ENCODE measurements at places on chromosomes 4 and X.

GRCh38 chr4:85028910-85029309 lies 62.4 kb upstream of the WDFY3 start:
- DNase-seq = peak; percentile 2

DNA sequence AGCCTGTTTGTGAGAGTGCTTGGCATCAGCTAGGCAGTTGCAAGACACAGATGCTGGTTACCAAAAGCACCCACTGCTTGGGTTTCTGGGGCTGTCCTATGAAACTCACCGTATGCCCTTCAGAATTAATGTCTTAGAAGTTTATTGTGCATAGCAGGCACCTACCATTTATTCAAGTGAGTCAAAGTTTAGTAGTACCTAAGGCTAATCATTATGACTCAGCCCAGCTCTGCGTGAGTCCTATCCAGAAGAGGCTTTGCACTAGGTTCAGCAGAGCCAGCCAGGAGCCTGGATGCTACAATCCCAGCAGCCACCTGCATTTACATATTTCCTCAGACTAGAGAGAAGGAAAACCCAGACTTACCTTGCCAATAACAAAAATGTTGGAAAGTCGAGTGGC lies 4.2 kb downstream of the RPS4X start:
- DNase-seq = peak; percentile 61

GRCh38 chr4:88734403-88734949 lies 36.8 kb upstream of the NAP1L5 start:
- no peak for DNase-seq

DNA sequence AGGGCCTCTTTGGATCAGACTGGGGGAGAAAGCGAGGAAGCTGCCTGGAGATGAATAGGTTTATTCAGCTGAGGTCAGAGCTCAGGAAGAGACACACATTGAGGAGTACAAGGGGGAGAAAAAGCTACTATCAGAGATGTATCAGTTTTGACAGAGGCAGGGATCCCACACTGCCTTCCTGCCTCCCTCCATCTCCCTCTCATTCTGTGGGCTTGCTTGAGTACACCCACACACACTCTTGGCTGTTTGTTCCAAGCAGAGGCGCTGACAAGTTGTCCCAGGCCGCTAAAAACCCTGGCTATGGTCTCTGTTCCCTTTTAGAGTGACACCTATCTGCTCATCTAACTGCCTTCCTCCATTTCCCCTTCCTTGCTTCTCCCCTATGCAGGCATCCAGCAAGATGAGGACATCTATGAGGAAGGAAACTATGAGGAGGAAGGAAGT lies 5.2 kb downstream of the TSPYL2 start:
- no peak for DNase-seq

DNA sequence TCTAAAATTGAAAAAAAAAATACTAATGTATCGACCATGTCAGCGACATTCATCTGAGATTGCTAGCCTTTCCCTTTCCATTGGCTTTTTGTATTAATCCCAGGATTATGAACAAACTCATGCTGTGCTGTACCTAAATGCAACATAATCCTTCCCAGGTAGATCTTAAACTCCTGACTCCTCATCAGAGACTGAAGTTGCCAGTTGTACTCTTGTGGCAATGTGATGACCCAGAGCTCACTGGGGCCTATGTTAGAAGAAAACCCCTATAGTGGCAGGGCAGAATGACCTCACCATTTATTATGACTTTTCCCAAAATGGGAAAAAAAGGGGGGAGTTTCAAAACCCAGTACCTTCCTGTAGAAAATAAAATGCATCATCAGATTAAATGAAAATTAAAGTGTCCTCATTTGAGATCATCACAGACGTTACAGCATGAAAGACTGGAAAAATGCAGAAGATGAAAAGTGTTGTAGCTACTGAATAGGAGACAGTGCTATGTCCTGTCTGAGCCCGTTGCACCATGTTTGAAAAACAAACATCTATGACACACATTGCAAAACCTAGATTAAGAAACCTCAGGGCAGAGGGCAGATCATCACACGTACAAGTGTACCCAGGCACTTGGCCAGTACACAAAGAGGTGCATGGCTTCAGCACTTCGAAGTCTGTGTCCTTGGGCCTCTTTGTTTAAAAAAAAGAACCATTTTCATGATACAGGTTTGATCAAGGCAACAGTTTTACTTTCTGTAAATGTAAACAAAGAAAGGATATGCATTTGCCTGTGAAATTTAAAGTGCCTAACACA lies 6.8 kb upstream of the ACSL4 start:
- DNase-seq = no peak

DNA sequence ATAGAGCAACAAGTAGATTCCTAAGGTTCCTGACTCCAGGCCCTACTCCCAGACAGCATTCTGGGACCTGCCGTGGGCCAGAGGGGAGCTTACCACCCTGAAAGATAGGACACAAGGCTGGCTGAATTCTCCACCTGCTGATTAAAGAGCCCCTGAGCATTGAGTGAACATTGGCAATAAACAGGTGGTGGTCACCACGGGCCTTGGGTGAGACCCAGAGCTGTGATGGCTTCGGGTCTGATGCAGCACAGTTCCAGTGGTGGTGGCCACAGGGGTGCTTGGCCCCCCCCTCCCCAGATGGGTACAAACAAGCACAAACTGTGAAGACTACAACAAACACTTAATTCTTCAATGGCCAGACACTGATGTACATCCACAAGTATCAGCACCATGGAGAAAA lies 444.6 kb downstream of the GASK1B start:
- no peak for DNase-seq

- no peak for DNase-seq
Observed at GRCh38 chr4:109890076-109890475, 22.6 kb upstream of the EGF start.

- peak; percentile 98 for DNase-seq
Observed at GRCh38 chr4:24266951-24267722, 317.2 kb downstream of the DHX15 start.

DNA sequence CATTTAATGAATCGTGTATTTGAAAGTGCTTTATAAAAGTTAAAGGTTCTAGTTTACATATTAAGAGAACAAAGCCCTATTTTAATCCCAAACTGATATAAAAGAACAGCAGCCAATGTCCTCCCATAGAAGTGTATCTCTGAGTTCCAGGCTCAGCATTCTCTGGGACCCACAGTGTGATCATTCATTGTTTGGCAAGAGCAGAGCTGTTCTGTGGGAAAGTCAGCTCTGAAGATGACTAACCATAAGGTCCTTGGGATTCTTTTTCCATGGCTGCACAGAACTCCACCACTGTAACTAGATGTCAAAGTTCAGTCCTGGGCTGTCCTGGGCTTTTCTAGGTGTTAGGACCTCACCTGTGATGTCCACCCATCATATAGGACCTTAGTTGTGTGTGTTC lies 157.0 kb upstream of the TLL1 start:
- peak; percentile 52 for DNase-seq

GRCh38 chrX:150362599-150363481 lies at the start of gene MAMLD1:
MAMLD1 (plus strand) TSS chrX:150363317; CDS start chrX:150445517, 82,200 bp downstream.
- DNase-seq = peak; percentile 79

DNA sequence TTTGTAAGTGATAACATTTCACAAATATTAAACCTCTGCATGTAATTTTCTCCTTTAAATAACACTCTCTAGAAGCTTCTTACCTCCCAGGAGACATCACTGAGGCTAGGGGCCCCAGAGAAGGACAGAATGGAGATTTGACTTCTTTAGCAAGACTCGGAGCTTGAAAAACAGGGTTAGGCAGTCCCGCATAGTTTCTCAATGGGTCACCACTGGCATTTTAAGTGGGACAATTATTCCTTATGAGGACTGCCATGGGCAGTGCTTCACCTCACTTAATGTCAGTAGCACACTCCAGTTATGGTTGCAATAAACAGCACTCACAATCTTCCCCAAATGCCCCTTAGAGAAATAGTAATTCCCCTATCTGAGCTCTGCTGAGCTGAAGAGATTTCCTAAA lies 66.7 kb upstream of the NOCT start:
- DNase-seq = no peak

DNA sequence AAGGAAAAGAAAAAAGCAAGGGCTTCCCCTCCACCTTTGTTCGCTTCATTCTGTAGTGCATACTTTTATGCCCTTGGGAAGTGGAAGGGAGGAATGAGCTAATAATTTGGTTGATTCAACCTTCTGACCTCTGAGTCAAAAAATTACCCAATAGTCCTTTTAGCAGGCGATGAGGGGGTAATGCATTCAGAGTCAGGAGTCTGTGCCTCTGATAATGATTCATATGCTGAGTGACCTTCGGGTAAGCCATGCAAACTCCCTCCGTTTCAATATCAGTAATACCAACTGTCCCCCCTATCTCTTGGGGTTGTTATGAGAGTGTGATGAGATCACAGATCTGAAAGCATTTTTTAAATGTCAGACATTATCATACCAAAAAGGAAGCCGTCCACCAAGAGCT lies 41.6 kb upstream of the ACSL4 start:
- DNase-seq = peak; percentile 68

DNA sequence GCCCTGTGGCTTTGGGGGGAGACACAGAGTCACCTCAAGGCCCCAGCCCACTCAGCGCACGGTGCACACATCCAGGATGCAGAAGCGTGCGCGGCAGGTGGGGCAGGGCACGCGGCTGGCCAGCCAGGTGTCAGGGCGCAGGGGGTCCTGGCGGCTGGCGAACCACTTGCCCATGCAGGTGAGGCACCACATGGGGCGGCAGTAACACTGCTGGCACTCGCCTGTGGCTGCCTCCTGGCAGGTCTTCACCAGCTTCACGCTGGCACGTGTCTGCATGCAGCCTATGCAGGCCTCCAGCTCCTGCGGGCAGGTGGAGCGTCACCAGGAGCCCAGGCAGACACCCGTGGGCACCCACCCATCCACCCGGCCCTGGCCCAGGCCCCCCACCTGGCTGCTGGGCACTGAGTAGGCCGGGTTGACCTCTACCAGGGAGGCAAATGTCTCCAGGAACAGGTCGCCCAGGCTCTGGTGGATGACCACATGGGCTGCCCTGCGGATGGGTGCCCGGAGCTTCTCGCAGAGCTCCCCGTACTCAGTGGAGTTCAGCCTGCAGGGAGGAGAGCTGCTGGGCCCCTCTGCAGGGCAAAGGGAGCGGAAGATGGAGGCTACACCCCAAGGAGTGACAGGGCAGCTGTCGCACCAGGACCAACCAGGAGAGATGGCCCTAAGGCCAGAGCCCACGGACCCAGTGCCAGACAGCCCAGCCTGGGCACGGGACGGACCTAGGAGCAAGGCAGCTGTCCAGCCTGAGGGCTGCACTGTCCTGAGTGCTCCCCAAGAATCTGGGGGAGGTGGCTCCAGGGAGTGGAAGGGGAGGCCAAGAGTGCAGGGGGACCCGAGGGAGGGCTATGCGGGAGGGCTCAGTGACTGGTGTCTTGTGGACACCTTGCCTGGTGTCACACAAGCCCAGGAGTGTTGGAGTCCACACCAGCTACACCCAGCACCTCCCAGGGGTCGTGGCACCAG lies 3.7 kb downstream of the TMEM129 start:
- DNase-seq = no peak

DNA sequence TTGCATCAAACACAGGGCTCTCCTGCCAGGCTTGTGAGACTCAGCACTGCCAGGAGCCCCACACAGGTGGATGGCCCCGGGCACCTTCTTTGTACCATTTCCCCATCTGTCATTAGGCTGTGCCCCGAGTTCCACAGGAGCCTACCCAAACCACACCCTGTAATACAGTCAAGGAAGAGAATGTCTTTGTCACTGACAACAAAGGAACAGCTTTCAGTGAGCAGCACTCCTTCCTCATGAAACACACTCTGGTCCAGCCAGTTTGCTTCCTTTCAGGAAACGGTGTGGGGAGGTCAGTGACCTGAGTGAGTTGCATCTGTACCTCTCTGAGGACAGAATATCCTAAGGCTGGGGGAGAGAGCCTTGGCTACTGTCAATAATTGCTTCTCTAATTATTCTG lies 53.7 kb downstream of the LNX1 start:
- no peak for DNase-seq

DNA sequence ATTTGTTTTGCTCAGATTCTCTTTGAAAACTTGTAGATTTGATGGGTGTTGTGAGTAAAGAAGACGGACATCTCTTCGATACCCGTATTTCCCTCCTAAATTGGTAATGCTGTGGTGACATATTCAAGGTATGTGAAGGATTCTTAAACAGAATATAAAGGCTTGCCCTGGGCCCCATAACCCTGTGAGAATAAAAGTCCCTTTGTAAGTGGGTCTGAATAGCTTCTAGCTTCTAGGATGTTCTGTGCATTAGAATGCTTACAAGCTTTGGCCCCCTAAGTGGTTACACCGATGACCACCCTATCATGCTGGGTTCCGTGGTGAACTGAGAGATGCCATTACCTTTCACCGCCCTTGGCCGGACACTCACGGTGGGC lies 574 bp upstream of the MOB1B start:
- no peak for DNase-seq

GRCh38 chr4:107825072-107825824 lies 516 bp downstream of the SGMS2 start:
- peak; percentile 55 for DNase-seq

DNA sequence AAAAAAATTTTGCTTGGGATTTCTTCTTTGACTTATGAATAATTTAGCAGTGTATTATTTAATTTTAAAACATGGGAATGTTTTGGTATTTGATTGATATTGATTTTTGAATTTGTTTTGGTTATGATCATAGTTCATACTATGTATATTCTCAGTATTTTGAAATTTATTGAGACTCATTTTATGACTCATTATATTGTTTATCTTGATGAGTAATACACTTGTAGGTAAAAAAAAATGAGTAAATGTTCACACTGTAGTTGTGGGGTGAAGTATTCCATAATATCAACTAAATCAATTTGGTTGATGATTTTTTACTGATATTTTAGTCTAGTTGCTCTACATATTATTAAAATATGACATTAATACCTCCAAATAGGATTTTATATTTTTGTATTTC lies 1142.2 kb downstream of the ADGRL3 start:
- DNase-seq = no peak

DNA sequence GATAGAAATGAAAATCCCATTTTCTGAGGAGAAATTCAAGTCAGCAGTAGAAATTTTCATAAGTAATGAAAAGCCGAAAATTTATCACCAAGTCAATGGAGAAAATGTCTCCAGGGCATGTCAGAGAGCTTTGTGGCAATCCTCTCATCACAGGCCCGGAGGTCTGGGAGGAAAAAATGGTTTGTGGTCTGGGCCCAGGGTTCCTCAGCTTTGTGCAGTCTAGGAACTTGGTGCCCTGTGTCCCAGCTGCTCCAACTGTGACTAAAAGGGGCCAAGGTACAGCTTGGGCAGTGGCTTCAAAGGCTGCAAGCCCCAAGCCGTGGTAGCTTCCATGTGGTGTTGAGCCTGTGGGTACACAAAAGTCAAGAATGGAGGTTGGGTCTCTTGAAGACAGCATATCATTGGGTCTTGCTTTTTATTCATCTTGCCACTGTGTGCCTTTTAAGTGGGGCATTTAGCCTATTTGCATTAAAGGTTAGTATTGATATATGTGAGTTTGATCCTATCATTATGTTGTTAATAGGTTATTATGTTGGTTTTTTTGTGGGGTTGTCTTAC lies 608.5 kb downstream of the PDHA2 start:
- no peak for DNase-seq

- DNase-seq = no peak
Observed at GRCh38 chr4:170529748-170530722, 440.3 kb upstream of the AADAT start.

- peak; percentile 47 for DNase-seq
Observed at GRCh38 chr4:181528570-181529184, 714.5 kb upstream of the TENM3 start.

Measured in astrocyte (in vitro differentiated cells and primary cell).